T-helper 2 cell treated with Interferon-gamma antibody and Interleukin-4, amounts not matched to agents 5 μg/mL and 100 μg/mL, for 36 hours (primary cell): ENCODE measurements at places on chromosomes 6 and 20.

- DNase-seq: peak; percentile 39
These were observed 176.2 kb upstream of the AHI1 start for GRCh38 chr6:135673501-135674309.

- DNase-seq: no peak
These were observed at the start of gene SYNDIG1 for GRCh38 chr20:24469116-24469893. Gene SYNDIG1 (plus strand): TSS chr20:24469629. CDS start chr20:24543098, 73,469 bp downstream.

- no peak for DNase-seq
These were observed 33.5 kb upstream of the TSPYL1 start for GRCh38 chr6:116313101-116313776.

DNA sequence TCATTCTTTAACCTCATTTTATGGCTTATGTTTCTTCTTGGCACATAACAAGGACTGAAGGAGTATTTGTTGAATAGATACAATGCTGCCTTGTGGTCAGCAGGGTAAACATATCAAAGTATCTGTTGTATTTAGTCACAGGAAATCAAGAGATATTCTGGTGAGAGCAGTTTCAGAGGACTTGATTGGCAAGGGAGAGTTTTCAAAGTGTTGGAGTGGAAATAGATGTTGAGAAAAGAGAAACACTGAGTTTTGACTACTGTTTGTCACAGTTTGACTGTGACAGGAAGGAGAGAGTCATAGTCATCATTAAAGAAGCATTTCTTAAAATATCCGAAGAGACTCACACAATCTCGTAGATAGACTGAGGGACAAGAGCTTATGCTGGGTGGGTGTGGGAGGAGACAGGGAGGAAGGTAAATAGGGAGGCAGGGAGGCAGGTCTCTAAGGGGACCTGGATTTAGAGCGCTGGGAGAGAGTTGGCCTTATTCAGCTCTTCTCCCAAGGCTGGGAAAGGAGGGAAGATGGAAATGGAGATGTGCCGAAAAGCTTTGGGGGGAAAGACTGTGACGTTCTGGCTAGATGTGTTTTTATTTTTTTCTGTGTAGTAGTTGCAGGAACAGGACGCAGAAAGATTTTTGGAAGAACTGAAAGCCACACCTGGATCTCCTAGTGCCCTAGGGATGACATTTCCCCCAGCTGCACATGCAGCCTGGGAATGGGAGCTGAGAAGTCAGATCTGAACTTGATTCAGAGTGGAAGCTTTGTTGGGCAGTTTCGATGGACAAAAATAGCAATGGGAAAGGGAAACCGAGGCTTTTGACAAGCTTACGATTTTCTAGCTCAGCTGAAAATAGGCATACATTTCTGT, 65.0 kb upstream of the IFNGR1 start:
- DNase-seq: no peak

DNA sequence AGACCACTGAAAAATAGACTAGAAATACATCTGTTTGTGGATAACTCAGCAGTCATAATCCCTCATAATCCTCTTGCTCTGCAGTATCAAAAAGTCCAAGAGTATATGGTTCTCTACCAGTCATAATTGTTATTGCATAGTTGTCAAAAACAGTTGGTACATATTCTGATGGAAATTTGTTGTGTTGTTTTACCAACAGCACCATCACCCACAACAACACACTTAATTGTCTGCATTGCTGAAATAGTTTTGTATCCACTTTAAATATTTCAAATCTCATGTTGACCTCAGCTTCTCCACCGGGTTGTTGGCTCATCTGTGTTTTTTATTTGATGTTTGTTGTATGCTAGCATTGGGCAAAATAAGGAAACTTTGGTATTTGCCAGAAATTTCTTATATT, 39.4 kb downstream of the ITCH start:
- no peak for DNase-seq

DNA sequence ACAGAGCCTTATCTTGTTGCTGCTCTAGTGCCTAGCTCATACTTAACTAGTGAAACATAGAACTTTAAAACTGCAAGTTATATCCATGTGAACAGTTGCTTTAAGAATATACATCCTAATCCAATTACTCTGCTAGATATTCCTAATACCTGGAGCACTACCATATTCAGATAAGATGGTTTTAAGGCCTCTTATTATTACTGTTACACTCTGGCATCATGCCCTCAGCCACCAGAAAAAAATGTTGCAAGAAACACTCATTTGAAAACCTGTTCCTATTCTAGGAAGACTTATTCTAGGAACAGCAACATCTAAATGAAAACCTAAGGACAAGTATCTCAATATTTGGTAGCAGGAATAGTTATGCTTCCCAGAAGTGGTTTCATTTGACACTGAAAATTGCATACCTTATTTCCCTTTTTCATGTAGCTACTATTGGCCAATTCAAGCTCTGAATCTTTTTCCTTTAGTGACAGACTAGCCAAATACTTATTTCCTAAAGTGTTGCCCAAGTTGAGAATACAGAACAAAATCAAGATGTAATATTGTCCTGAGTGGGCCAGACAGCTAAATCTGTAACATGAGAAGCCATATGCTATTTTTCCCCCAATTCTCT, 4.8 kb upstream of the MTFR2 start:
- DNase-seq: no peak

DNA sequence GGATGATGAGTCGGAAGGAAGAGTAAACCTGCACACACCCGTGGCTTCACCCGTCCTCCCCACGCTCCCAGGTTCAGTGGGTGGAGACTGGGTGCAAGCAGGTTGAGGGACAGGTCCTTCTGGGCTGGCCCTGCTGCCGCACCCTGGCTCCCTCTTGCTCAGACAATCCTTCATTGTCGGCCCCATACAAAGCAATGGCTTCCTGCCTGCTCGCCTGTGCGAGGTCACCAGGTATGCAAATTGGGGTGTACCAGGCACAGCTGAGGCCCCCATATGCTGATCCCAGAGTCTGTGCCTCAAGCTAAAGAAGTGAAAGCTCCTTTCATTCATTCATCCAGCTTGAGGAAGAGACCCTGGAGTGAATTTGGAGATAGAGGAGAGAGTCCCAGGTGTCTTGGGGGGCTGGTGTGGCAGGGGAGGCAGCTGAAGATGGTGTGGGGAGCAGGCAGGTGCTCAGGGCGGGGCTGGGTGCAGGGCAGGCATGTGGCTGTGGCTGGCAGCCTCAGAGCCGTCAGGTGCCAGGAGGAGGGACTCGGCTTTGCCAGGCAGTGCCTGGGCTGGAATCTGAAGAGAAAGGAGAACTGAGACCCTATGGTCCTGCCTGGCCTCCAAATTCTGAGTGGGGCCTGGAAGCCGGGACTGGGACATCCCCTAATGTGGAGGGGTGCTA, 4.7 kb downstream of the SLCO4A1 start:
- DNase-seq: no peak
